ENCODE measurements at places on chromosomes 3 and 15.

- no peak for DNase-seq
These were observed 110.7 kb upstream of the TMCO5A start for GRCh38 chr15:37823601-37824275.

GRCh38 chr3:16533928-16534574 is 20.6 kb upstream of the RFTN1 start:
- no peak for DNase-seq

DNA sequence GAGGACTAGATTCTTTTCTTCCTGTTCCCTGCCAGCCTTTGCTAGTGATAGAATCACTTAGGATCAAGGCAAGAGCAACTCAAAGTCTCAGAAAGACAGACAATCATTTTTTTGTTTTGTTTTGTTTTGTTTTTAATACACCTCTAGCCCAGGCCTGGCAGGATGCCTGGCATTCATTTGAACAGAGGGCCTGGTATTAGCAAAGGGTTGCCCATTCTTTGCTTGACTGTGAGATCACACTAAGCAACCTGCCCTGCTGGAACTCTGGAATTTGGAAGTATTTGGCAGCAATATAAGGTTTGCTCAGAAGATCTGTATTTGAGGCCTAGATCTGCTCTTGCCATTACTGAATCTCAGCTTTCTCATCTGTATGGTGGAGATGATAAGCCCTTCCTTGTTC is 21.8 kb upstream of the ATP13A5 start:
- DNase-seq: no peak

- DNase-seq: peak; percentile 59
These were observed at the start of gene ACTRT3 for GRCh38 chr3:169769287-169770181. Gene ACTRT3, minus strand, starts transcription at chr3:169769561. Its CDS starts 41 bp downstream, at chr3:169769520.

GRCh38 chr3:69032737-69033136 is 19.3 kb upstream of the EOGT start:
- DNase-seq: no peak

- no peak for DNase-seq
These were observed 78.8 kb upstream of the THBS1 start for GRCh38 chr15:39502082-39502447.
